Stimulated activated effector memory CD8-positive, alpha-beta T cell treated with anti-CD3 and anti-CD28 coated beads, Interleukin-12 subunit alpha, Interleukin-12 subunit beta, amount 100 ng/mL, for 72 hours (primary cell): ENCODE measurements at places on chromosomes 7 and 10.

DNA sequence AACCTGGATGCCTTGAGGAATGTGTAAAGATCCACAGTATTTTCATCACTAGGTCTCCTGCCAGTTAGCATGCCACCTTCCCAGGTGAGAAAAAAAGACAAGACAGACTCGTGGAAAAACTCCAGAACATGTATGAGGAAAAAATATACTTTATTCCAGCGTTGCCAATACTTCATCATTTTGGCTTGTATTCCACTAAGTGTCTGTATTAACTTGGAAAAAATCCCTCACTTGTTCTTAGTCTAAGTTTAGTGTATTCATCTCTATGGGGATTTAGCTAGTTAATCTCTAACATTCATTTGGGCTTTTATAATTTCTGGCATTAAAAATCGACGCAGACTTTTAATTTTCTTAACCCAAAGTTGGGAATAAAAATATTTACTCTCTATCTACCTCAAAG, 759.4 kb downstream of the SORCS1 start:
- no peak for DNase-seq

DNA sequence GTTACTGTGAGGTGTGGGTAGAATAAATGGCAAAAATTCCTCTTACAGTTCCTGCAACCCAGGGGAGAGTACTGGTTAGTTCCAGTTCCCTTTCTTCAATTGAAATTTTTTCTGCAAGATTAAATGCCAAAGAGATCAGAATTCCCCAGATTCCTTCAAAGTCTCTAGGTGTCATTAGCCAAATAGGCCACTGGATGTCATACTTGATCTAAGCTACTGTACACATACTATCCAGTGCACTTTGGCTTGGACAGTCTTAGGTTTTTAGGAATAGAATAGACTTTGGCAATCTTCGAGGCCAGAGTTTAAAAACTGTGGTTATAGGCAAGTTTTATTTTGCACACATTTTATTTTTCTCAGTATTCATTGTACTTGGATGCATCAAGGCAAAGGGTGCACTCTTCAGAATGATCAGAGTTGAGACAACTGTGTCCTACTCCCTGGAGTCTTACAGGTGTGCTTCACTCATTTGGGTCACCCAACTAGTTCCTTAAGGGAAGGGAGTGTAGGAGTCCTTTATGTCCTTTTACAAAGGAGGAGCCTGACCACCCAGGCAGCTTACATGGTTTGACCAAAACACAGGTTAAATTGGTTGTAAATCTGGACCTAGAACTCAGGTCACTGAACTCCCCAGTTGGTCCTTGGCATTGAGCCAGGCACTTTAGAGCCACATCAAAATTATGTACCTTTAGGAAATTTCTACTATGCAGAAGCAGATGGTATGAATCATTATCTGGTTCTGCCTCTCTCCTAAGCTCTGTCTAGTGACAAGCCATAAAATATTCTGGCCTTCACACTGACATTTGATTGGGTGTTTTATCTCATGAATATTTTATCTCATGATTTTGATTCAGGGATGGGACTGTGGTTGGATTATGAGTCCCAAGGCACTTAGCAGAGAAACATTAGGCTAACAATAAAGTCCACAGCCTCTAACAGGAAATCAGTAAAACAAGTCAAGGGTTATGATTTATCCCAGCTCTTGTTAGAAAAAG, 49.5 kb downstream of the ASAH2B start:
- DNase-seq, result no peak

DNA sequence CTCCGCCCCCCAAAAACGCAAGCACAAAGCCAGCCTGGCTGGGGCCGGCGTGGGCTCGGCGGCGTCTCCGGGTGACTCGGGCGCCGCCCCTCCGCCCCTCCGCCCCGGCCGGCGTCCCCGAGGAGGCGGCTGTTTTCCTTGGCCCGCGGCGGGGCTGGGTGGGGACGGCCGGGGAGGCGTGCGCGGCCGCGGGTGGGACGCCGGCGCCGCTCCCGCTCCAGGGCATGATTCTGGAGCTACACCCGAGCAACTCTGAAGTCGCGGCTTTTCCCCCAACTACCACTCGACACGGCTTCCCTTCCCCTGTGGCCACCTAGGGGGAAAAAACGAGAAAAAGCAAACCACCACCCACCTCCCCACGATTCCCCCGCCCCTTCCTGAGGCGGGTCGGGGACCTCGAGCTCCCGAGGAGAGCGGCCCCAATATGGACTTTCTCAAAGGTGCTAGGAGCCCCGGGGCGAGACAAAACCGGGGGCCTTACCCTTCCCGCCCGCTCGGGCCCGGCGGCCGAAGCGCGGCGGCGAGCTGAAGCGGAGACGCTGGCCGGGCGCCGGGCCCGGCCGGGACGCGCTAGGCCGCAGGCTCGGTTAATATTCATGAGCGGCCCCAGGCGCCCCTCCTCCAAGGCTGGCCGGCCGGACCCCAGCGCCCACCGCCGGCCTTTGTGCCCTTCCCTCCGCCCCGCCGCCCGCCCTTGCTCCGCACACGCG, 856 bp downstream of the ARHGAP21 start:
- DNase-seq, result peak; percentile 80

DNA sequence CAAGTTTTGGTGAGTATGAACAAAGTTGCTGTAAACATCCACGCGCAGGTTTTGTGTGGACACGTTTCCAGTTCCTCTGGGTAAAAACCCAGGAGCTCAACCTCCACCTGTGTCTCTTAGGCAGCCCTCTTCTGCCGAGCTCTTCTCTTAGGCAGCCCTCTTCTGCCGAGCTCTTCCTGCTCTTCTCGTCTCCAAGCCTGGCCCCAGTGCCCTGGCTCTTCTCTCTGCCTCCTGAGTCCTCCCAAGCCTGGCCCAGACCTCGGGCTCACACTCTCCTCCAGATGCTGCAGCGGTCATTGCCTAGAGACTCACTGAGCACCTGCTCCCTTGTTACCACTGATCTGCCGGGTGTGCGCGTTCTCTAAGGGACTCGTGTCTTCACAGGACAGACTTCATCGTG, 38.7 kb upstream of the BNIP3 start:
- no peak for DNase-seq

GRCh38 chr10:11189582-11190376, 172.1 kb downstream of the CELF2 start:
- no peak for DNase-seq

DNA sequence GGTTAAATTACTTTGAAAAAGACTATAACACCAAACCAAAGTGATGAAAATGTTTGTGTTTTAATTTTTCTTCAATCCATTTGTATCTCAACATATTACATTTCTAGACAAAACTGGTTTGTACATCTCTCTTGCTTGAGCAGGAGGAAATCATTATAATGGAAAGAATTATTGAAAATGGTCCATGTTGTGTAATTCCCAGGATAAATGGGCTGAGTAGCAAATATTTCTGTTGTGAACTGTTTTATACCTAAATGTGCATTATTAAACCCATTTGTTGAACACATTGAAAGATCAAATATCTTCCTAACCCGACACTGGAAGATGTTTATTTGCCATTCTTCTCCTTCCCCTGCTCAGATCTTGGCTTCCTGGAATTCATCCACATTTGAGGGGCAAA, 14.1 kb upstream of the CDK6 start:
- DNase-seq, result no peak

- no peak for DNase-seq
These were observed 38.9 kb upstream of the ADARB2 start for GRCh38 chr10:1776127-1776662.

DNA sequence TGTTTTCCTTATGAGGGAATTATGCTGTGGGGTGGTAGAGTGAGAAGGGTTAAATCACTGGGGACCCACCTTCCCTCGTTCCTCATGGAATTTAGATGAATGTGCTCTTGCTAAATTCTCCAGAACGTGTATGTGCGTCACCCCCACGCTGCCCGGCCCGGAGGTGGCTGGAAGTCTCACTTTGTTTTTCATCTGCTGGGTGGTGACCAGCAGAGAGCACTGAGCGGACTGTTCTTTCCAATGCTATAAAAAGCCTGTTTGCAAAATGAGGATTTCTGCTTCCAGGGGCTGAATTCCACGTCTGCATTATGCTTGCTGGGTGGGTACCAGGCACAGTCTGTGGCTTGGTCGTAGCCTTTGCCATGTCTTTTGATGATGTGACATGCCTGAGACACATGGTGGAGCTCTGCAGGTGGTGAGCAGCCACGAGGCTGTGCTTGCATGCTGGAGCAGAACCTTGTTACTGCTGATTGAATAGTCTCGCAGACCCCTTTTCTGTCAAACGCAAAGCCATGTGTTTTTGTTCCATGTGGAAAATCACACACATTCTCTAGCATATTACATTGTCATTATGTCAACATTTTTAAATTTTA, 31.9 kb upstream of the INSYN2A start:
- DNase-seq, result no peak

DNA sequence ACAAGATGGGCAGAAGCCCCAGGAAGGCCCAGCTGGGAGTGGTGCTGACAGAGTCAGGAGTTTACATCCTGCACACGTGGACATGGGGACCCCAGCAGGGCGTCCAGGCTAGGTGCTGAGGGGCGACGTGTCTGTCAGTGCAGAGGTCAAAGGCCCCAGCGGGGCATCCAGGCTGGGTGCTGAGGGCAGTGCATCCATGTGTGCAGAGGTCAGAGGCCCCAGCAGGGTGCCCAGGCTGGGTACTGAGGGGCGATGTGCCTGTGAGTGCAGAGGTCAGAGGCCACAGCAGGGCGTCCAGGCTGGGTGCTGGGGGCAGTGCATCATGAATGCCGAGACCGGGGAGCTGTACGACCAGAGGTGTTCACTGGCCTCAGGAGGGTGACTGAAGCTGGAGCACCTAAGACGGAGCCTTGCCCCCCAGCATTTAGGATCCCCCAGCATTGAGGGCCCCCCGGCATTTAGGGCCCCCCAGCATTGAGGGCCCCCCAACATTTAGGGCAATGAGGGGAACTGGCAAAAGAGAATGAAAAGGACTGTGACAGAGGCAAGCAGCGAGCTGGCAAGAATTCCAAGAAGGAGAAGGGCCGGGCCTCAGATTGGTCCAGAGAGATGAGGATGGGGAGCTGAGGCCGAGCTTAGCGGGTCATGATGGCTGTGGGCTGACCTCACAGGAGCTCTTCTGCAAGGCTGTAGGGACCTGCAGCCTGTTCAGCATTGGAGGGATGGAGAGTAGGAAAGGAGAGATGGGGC, 474.9 kb downstream of the PTPRN2 start:
- no peak for DNase-seq

GRCh38 chr7:114175125-114175524, 239.5 kb upstream of the FOXP2 start:
- DNase-seq, result no peak

DNA sequence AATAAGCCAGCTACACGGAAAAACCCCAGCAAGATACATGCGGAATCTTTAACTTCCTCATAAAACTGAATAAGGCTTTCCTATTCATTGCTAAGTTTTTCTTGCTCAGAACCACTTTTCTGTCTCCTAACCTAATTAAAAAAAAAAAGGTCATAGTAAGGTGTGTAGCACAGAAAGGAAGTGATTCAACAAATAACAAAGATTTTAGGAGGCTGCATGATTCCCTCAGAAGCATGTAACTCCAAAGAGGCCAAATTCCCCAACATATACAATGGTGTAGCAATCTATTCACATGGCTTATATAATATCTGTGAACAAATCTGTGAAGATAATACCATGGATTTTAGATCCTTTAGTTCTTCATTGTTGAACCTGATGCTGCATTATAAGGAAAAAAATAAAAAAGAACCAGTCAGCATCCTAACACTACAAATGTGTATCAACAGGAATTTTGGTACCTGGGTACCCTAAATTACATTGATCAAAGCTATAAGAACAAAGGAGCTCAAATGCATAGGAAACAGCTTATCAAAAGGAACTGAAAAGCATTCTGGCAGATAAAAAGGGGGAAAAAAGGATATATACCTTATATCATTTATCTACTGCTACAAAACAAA, 63.8 kb downstream of the IMMP2L start:
- DNase-seq, result no peak

GRCh38 chr7:29309041-29309854, 114.7 kb downstream of the CHN2 start:
- DNase-seq, result no peak
